ENCODE measurements at places on chromosomes 16 and 17. TPM values are rescaled to one million over a fixed set of nuclear protein-coding genes. Genes with fewer than 3 reads are reported as not detected.

GRCh38 chr17:49573510-49574322 lies 2.0 kb upstream of the NXPH3 start:
- DNase-seq: peak; percentile 63

GRCh38 chr17:4270736-4271135 lies 7.0 kb upstream of the ANKFY1 start:
- no peak for DNase-seq

DNA sequence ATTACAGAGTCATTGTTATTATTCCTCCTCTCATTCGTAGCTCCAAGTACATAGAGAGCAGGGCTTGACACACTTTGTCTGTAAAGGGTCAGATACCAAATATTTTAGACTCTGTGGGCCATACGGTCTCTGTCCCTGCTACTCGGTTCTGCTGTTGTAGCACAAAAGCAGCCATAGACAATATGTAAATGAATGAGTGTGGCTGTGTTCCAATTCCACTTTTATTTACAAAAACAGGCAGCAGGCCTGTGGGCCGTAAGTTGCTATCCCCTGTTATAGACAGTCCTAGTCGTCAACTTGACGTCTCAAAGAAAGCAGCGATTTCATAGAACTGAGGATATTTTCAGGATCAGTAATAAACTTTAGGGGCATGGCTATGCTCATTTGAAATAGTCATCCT lies 161.6 kb downstream of the MSI2 start:
- no peak for DNase-seq

- no peak for DNase-seq
Measured at GRCh38 chr16:3503523-3503922, 2.7 kb downstream of the CLUAP1 start.

DNA sequence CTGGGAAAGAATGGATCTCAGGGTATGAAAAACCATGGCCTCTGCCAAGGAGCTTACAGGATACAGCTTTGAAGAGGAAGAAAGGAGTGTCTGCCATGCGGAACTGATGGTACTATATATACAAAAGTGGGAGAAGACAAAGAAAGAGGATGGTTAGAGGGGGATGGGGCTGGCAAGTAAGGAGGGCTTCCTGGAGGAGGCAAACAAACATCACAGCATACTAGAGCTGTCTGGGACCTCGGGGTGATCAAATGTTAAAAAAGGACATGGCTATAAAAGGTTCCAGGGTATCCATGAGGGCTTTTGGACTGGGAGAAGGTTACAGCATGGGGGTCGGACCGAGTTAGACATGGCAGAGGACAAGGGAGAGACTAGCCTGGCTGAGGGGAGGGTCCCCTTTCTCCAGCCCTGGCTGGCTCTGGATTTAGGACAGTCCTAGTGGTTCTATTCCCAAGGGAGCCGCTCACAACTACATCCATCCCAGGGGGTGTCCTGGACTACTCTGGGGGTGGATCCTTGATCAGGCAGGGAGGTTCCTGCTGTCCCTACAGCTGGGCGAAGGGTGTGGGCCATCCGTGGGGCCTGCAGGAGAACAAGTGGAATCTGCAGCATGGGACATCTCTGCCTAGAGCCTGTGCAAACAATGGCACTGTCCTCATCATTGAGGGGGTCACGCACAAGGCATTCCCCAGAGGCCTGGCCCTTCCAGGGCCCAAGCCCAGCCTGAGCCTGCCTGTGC lies 12.2 kb downstream of the WNT9B start:
- DNase-seq: no peak

- DNase-seq: peak; percentile 64
Measured at GRCh38 chr17:74545843-74546230, at the start of gene CD300C. Gene CD300C, minus strand, starts transcription at chr17:74546115. Its CDS starts 333 bp downstream, at chr17:74545782.

- no peak for DNase-seq
Measured at GRCh38 chr17:47232465-47232864, 21.2 kb upstream of the ITGB3 start.

GRCh38 chr17:66737524-66737923 lies 97.4 kb upstream of the CACNG5 start:
- peak; percentile 90 for DNase-seq

- DNase-seq: no peak
Measured at GRCh38 chr16:69318911-69319289, 7.8 kb downstream of the VPS4A start.

OVCA2 gene
- 67.3 TPM for total RNA-seq

TERB1 gene
- not detected for total RNA-seq

ITGAL gene
- total RNA-seq: 0.65 TPM

PIK3R5 gene
- total RNA-seq: 0.11 TPM

ABCC3 gene
- 28.3 TPM for total RNA-seq

CLEC18A gene
- total RNA-seq: 0.43 TPM
